Suppressor macrophage (primary cell): ENCODE measurements at places on chromosomes 13 and 19.

DNA sequence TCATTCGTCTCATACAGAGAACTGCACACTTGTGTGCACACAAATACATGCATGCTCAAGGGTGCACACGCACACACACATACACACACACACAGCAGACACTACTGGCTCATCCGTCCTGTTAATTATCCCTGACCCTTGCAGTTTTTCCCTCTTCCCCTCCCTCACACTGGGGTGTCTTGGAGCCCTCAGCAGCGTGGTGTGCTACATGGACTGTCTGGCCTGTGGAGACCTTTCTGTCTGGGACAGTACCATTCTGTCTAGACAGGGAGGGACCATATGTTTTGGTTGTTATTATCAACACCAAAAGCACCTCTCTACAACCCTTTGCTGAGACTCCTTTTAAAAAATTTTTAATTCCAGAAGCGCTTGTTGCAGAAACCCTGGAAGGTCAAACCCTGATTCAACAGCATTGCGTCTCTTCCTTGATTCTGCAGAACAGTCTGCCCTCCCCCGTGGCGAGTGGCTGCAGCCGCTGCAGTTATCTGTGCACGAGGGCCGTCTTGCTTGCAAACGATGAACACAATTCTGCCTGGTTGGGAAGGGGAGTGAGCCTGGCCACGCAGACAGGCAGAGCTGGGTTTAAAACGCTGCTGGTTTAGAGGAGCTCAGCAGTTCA lies 374.0 kb downstream of the IRS2 start:
- DNase-seq: peak; percentile 30

DNA sequence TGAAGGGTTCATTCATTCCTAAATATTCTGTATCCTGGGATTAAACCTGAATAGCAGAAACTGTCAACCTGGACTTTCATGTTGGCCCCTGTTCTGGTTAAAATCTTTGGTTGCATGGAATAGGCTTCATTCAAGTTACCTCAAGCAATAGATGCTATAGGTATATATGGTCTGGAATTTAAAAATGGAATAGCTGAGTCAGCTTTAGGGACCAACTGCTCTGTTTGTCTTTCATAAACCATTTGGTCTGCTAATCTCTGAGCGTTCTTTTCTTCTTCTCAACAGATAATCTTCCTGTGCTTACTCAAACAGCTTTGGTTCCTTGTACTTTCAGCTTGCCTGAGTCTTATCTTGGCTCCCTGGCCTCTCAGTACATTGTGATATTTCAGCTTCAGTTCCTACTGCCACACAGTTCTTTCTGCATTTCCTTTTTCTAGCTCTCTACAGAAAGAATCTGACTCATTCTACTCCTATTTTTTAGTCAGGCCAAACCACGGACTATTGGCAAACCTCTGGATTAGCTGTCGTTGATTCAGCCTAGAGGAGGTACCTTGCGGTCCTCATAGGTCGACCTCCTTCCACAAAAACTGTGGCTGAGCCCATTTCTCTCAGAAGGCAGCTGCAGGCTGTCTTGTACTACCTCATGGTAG lies 35.9 kb upstream of the MAB21L1 start:
- peak; percentile 62 for DNase-seq

GRCh38 chr13:94557684-94558235 lies 38.2 kb downstream of the TGDS start:
- DNase-seq: no peak

DNA sequence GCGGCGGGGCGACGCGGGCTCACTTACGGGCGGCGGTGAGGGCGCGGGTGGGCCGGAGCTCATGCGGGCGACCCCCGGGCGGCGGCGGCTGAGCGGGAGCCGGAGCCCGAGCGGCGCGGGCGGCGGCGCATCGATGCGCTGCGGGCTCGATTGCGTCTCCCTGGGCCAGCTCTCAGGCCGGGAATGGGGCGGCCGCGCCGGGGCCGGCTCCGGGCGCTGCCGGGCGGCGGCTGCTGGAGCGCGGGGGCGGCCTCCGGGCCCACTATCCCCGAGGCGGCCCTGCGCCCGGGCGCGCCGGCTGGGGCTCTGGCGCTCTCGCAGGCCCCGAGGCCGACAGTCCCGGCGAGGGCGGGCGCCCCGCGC lies 1.4 kb upstream of the TSHZ3 start:
- DNase-seq: peak; percentile 66

GRCh38 chr13:40329781-40330485 lies 336.5 kb downstream of the FOXO1 start:
- DNase-seq: no peak

GRCh38 chr19:3699741-3700241 lies 477 bp downstream of the PIP5K1C start:
- DNase-seq: no peak

GRCh38 chr19:11246941-11247340 lies 7.5 kb downstream of the ANGPTL8 start:
- no peak for DNase-seq

DNA sequence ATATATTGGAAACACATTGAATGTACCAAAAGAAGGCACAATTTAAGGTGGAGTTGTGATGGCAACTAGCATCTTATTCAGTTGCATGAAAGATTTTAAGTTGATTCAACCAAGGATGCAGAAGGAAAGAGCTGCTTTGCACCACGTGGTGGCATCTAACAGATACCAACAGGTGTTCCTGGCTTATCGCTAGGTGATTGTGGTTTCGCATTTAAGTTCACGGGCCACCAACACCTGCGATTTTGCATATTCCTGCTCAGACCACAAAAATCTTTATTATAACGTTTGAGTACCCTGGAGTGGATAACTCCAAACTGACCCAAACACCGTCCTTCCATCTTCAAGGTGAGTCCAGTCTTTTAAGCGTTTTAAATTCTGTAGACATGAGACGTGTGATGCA lies 45.3 kb downstream of the RGCC start:
- no peak for DNase-seq

GRCh38 chr19:10712754-10713153 lies 5.1 kb upstream of the DNM2 start:
- no peak for DNase-seq

- DNase-seq: no peak
Observed at GRCh38 chr19:3479834-3480215, 500 bp downstream of the SMIM24 start.

DNA sequence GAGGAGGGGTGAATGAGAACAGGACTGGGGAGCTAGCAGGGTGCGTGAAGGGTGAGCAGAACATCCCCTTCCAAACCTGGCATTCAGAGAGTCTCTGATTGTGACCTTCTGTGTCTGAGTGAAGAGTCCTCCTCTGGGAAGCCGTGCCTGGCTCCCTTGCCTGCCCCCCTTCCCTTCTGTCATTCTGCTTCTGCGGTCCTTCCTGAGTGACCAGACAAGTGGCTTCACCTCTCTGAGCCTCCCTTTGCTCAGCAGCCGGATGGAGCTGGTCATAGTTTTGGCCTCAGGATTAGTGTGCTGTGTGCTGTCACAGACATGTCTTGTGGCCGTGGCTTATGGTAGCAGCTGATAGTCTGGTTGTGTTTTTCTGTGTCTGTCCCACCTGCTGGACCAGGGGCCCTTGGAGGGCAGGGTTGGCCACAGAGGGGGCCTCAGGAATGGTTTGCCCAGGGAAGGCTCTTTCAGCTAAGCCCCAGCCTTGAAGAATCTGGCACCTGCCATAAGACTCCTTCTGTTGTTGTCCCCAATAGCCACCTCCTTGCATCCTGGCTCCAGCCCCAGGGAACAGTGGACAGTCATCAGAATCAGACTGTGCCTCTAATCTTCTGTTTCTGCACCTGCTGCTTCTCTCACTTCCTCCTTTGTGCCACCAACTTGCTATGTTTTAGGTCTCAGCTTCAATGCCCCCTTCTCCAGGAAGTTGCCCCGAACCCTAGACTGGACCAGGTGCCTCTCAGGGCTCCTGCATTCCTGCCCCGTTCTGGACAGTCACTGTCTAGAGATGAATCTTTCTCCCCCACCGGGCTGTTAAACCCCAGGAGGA lies 5.9 kb downstream of the CLPTM1 start:
- no peak for DNase-seq

GRCh38 chr13:100290165-100290801 lies 201.4 kb downstream of the PCCA start:
- no peak for DNase-seq

DNA sequence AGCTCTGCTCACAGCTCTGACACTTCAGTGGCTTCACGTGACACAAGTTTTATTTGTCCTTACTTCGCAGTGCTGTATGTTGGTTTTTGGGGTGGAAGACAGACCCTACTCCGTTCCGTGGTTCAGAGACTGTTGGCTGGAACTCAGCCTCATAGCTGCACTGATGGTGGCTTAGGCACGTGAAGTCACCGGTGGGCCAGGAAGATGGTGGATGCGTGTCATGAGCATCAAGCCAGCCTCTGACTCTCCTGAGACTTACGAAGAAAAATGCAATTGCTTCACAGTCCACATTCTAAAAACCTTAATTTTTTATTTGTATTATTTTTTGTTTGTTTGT lies 161.4 kb upstream of the SOX1 start:
- no peak for DNase-seq

DNA sequence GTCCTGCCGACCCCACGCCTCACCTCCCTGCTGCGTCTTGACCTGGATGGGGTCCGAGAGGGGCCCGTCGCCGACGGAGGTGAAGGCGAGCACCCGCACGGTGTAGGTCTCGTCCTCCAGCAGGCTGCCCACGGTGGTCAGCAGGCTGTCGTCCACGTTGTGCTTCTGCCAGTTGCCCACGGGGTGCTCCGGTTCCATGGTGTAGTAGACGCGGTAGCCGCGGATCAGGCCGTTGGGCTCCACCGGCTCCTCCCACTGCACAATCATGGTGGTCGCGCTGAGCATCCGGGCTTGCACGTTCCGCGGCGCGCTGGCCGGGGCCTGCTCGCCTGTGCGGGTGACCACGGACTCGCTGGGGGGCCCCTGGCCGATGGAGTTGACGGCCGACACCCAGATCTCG lies 96.7 kb downstream of the PTPRS start:
- DNase-seq: no peak

- DNase-seq: peak; percentile 9
Observed at GRCh38 chr19:44955505-44956439, 592 bp downstream of the CLPTM1 start.

DNA sequence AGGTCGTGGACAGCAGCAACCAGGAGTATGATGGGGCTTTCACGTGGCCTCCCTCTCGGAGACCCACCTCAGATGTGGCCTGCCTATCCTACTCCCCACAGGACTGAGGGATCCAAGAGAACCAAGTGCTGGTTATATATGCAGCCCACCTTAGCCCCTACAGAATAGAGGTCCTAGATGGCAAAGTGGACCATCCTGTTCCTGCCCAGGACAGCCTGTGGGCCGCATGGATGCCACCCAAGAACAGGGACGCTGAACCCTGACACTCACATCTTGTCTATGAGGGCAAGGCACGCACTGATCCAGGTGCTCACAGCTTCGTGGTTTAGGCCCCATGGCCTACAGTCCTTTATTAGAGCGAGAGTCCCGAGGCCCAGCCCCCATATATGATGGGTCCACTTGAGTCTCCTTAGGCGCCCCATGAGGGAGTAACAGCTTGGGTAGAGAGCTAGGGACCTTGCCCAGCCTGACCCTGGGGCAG lies 1.5 kb upstream of the SLC27A5 start:
- no peak for DNase-seq

- no peak for DNase-seq
Observed at GRCh38 chr19:45815481-45816216, 541 bp upstream of the RSPH6A start.

GRCh38 chr19:29519931-29520330 lies 5.9 kb upstream of the VSTM2B start:
- no peak for DNase-seq

DNA sequence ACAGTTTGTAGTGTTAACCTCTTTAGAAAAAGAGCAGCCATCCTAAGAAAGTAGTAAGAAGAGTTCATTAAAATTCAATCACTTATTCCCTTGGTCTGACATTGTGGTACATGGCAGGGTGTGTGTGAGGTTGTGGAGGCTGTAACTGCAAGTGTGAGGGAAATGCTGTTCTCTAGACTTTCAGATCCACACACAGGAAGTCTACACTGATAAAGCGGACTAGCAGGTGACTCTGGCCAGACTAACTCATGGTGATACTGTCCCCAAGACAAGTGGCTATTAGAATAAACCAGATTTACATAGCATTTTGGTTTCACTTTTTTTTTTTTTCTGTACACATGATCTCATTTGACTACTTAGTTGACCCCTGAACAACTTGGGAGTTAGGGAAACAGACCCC lies 10.0 kb downstream of the MTIF3 start:
- no peak for DNase-seq

GRCh38 chr13:67614579-67614978 lies 384.4 kb upstream of the PCDH9 start:
- DNase-seq: no peak

GRCh38 chr13:110723598-110723997 lies 10.1 kb downstream of the ING1 start:
- no peak for DNase-seq

GRCh38 chr19:52585604-52586003 lies 15.5 kb downstream of the ZNF701 start:
- DNase-seq: no peak

DNA sequence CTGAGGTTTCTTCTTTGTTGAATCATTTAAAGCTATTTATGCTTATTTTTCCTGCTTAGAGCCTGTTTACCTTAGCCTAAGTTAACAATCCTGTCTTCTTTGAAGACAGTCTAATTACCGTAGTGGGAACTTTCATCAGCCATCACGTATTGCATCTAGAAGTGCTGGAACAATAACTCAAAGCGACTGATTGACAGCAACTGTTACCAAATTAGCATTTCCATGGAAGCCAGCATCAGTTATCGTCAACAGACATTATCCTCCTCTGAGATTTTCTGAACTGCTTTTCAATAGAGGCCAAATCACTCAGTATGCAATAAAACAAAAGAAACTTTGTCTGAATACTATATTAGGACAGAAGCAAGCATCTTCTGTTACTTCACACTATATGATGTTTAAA lies 433.3 kb upstream of the SLITRK1 start:
- DNase-seq: no peak

GRCh38 chr13:106425661-106426060 lies 109.8 kb downstream of the EFNB2 start:
- DNase-seq: no peak

DNA sequence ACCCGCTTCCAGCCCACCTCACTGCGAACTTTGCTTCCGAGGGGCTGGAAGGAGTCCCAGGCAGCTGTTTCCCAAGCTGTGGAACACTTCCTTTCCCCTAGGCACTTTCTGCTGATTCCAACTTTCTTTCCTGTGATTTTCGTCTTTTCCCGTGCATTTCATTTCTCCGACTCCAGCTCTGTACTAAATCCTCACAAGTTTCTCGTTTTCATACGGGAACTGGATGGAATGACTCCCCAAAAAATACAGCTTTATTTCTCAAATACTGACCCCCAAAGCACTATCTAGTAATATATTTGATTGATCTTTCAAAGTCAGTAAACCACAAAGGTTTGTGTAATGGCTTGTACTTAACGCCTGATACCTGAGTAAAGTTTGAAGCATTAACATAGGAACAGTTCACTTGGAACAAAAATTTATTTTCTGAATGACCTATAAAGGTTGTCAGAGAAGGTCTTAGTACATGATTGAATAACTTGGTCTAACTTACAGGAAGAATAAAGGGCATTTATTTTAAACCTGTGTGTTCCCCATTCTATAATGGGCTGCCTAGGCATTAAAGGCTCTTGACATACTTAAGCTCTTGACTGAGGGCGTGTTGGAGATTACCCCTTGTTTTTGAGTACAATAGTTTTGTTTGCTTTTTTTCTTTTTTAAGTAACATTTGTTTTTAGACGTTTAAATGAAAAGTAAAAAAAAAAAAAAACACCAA lies 1.3 kb upstream of the PCDH9 start:
- no peak for DNase-seq
